Stimulated activated CD4-positive, alpha-beta T cell treated with anti-CD3 and anti-CD28 coated beads, Interleukin-1b, Interleukin-23, amount 100 ng/mL, for 4 hours (primary cell): ENCODE measurements at places on chromosomes 16 and 17.

- no peak for DNase-seq
These were observed 7.6 kb downstream of the CCR7 start for GRCh38 chr17:40557531-40558299.

DNA sequence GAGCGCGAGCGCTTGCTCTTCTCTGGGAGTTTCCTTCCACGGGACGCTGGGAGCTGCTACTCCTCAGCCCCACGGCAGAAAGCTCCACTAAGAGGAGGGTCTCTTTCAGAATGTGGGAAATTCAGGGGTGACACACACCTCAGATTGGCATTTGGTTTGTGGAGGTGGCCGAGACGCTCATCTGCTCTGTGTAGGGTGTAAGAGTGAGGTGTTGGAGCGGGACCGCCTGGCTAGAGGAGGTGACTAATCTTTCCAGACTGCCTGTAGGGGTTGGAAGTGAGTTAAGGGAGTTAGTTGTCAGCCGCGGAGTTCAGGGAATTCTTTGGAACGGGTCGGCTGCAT lies 735 bp downstream of the PSMD11 start:
- DNase-seq, result peak; percentile 28

GRCh38 chr16:69131167-69131838 lies 1.1 kb downstream of the CHTF8 start:
- DNase-seq, result no peak

DNA sequence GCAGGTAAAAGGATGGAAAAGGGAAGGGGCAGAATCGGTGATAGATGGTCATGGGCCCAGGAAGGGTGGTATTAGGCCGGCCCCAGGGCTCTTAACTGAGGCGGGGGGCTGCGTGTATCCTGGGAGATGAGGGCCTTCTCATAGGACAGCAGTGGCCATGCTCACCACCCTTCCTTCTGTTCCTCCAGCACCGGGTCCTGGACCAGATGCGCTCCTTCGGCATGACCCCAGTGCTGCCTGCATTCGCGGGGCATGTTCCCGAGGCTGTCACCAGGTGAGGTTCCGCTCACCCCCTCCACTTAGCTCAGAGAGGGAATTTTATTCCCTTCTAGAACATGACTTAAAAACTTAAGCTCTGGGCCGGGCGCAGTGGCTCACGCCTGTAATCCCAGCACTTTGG lies 2.4 kb downstream of the NAGLU start:
- no peak for DNase-seq

DNA sequence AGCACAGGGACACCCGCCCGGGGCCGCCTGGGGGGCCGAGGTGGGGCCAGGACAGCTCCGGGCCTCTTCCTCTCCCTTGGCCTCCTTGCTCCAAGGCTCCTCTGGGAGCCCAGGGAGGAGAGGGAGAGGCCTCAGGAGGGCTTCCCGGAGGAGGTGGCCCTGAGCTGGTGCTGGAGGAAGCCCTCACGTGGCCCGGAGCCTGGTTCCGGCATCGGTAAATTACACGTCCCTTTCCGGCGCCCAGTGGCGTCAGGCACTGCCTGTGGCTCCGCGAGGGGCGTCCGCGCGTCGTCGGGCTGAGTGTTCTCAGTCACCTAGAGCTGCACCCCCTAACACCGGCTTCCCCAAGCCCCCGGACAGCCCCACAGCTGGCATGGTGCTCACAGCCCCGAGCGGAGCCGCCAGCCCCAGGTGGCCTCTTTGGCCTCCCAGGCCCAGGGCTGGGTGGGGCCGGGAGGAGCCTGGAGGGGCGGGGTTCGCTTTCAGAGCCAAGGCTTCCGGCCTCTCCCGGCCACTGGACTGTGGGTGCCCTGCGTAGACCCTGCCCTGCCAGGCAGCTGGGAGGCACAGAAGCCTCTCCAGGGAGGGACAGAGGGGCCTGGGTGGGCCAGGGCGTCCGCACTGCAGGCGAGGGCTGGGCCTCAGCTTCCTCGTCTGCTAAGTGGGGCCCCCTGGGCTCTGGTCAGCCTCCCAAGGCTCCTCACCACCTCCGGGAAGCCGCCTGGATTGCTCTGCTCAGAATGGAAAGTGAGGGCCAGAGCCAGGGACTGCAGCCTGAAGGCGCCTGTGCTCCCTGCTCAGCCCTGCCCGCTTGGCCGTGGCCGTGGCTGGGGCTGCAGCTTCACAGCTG lies 27.9 kb upstream of the SSTR5 start:
- DNase-seq, result no peak

- DNase-seq, result no peak
These were observed 467.7 kb upstream of the GOT2 start for GRCh38 chr16:59201821-59202220.

GRCh38 chr17:39212195-39212810 lies 12.2 kb downstream of the RPL19 start:
- no peak for DNase-seq

DNA sequence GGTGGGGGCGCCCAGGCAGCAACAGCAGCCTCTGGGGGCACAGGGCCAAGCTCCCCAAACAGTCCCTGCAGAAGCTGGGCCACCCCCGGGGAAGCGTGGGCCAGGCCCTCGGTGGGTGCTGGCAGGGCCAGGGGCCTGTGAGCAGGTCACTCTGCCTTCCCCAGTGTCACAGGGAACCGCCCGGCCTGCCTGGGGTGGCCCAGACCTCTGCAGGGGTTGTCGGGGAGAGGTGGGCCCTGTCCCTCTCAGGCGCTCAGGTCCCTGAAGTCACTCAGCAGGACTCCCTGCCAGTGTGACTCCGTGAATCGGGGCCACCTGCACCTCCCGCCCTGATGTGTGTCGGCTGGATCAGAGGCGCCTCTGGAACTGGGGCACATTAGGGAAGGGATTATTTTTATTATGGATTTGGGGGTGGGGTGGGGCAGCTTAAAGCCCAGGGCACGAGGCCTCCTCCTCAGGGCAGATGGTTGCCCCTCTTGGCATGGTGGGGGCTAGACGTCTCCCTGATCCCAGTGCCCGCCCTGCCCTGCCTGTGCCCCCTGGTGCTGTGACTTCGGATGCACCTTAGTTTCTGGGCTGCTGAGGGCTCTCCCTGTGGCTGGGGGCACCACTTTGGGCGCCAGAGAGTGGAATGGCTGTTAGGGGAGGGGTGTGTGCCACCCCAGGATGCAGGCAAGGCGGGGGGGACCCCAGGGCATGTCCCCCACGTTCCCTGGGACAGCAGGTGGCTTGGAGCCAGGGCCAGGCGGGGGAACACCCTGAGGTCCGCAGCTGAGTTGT lies 1.2 kb upstream of the GNG13 start:
- no peak for DNase-seq

GRCh38 chr16:16868727-16869126 lies 489.8 kb downstream of the NPIPA7 start:
- no peak for DNase-seq

GRCh38 chr16:51816929-51817328 lies 665.9 kb upstream of the SALL1 start:
- DNase-seq, result no peak

DNA sequence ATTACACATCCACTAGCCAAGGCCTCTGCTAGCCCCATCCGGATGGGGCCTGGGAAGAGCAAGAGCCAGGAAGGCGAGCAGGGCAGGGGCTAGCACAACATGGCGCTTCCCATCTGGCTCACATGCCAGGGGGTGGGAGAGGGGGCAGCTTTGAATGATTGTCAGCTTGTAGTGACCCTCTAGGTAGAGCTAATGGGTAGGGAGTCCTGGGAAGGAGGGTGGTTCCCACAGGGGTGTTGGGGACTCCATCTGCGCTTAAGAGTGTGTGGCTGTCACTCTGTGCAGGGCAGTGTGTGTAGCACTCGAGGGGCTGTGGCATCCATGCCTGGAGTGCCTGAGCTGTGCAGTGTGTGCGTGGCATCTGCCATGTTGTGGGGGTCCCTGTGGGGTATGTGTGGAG lies 24.5 kb downstream of the ARHGAP23 start:
- DNase-seq, result no peak

DNA sequence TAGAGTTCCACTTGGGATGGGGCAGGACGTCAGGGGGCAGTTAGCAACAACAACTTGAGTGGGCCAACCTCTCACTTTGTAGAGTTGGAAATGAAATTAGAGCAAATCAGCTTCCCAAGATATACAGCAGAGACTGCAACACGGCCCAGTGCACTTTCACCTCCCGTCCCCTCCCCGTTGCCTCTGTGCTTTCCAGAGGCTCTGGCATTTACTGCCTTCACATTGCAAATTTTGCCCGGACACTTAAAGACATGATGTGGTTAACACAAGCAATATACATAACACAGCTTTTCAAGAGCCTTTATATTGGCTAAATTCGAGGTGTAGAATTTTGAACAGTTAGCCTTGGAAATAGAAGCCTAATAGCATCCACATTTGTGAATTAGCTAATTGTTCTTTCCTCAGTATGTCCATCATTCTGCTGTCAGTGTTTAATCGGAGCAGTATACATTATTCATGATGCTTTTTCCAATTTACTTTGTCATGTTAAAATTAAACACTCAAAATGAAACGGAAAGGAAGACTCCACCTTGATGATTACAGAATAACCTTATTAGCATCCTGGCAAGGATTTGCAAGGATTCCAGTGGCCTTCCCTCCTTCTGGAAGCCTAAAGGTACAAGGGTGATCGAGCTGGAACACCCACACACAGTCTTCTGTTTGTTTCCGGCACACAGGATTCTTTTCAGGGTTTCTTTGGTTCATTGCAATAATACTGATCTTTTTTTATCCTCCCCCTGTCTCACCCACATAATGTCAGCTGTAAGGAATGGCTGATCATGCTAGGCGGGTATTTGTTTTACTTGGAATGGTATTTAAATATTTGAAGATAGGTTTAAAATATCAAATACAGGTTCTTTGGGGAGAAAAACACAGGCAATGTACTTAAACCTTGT lies 190.9 kb upstream of the CACNG5 start:
- no peak for DNase-seq

DNA sequence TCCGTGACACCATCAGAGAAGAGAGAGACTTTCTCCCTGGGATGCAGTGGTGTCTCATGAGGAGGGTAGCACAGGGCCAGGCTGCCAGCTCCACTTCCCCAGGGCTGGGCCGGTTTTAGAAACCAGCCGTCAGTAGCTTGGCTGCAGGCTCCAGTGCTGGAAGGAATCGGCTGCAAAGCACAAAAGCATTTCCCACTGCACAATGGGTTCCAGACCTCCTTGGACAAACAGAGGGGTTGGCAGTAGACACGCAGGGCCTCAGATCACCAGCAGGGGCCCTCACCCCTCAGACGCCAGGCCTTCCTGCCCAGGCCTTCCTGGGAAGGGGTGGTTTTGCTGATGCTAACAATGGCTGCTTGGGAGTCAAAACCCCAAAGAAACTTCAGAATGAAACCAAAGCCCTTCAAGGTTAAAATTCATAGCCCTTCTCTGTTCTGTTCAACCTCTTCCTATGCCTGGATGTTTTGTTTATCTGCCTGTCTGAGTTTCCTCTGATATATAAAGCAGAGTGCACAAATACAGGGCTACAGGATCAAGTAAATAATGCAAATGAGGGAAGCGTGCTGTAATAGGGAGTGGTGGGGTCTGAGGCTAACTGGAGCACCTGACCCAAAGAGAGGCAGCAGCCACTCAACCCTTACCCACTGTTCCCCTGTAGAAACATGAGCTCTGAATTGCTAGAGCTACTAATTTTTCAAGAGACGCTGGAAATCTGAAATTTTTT lies 26.2 kb downstream of the TEKT5 start:
- DNase-seq, result peak; percentile 4

GRCh38 chr17:12133183-12133582 lies 112.5 kb downstream of the MAP2K4 start:
- DNase-seq, result no peak

DNA sequence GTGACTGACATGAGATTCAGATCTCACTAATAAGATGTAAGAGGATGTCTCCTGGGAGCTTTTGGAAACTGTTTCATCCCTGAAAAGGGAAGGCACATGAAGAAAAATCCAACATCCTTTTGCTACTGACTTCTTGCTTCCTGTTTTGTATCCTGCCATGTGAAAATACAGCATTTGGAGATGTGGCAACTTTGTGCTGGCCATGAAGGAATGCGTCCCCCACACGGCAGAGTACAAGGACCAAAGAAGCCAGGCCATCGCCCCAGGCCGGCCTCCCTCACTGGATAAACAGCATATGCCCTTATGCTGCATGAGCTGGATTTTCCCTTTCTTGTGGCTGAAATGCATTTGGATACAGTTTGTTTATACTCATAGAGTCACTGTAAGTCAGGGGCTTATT lies 5.5 kb upstream of the HASPIN start:
- DNase-seq, result no peak

DNA sequence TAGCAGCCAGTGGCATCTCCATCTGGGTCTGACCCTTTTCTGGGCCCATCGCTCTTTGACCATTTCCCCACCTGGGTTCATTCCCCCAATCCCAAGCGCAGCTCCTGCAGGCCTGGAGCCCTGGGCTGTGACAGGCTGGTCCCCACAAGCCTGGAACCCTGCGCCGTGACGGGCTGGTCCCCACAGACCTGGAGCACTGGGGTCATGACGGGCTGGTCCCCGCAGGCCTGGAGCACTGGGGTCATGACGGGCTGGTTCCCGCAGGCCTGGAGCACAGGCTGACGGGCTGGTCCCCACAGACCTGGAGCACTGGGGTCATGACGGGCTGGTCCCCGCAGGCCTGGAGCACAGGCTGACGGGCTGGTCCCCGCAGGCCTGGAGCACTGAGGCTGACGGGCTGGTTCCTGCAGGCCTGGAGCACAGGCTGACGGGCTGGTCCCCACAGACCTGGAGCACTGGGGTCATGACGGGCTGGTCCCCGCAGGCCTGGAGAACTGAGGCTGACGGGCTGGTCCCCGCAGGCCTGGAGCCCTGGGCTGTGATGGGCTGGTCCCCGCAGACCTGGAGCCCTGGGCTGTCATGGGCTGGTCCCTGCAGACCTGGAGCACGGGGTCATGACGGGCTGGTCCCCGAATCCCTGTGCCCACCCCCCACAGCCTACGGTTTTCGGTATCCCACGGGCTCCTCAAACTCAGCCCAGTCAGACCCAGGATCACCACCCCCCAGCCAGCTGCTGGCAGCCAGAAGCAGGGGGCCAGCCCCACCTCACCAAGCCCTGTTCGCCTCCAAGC lies 16.6 kb downstream of the TMC6 start:
- no peak for DNase-seq

DNA sequence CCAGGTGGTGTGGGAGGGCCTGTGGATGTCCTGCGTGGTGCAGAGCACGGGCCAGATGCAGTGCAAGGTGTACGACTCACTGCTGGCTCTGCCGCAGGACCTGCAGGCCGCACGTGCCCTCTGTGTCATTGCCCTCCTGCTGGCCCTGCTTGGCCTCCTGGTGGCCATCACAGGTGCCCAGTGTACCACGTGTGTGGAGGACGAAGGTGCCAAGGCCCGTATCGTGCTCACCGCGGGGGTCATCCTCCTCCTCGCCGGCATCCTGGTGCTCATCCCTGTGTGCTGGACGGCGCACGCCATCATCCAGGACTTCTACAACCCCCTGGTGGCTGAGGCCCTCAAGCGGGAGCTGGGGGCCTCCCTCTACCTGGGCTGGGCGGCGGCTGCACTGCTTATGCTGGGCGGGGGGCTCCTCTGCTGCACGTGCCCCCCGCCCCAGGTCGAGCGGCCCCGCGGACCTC lies 798 bp downstream of the CLDN9 start:
- no peak for DNase-seq
